ENCODE measurements at places on chromosomes 2 and 18.

DNA sequence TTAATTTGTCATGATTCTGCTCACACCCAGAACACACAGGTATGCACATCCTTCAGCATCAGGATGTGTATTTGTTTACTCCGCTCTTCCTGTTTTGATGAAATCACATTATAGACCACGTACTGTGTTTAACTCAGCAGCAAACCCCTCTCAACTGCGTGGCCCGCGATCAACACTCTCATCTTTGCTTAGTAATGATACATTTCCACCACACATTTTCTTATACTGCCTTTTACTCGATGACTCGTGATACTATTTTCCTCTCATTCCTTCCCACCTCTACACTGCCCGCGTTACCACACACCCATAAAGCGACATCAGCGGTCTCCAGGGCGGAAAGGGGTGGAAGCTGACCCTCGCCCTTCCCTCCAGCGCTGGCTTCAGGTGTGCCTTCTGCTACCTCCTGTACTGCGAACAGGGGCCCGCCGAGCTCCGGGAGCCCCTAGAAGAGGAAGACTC, 1.3 kb downstream of the NETO1 start:
- no peak for DNase-seq

DNA sequence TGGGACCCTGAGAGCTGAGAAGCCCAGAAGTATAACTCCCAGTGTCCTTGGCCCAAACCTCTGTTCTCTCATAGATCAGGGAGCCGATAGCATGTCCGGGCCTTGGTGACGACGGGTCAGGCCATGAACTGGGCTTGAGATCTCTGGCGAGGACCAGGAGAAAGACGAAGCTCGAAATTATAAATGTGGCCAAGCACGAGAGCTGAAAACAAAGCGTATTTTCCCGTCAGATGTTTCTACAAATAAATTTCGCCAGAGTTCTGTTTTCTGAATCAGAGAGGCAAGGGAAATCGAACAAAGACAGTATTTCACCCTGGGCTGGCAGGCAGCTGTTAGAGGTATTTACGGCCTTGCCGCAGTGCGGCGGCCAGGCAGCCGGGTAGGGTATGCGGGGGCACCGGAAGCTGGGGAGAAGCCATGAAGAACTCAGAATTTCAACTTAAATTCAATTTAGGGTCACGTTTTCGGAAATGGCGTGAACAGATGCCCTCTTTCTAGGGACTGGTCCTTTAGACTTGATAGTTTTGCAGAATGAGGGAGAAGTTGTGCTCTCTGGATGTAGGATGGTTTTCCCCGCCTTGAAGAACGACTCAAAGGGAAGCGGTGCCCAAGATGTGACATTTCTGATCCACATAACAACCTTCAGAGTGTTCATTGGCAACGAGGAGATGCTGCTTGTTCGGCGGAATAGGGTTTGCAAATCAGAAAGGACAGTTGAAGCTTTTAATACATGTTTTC, 9.6 kb downstream of the HOXD8 start:
- no peak for DNase-seq

DNA sequence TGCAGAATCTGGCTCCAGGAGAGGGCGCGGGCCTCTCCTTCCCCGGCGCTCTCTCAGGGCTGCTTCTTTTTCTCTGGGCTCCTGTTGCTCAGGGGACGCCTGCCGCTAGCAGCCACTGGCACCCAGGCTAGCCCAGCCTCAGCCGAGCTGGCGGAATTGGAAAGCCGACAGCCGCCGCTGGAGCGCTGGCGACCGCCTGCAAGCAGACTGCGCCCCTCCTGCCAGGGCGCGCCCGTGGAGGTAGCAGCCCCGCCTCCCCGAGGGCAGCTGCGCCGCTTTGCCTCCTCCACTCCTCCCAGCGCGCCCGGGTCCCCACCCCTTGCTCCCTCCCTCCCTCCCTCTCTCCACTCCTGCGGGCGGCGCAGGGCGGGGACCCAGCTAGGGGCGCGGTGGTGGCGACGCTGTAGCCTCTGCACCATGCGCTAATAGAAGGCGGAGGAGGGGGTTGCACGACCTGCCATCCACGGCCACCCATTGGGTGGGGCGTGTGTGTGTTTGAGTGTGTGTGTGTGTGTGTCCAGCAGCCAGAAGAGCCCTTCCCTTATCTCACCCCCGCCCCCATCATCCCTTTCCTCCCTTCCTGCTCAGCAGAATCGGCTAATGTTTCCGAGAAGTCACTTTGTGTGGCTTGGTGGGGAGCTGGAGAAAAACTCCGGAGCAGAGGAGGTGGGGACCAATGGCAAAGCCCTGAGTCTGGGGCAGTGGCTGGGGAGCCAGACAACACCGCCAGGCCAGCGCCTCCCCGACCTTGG, at the start of gene SCN9A:
Gene SCN9A, minus strand, starts transcription at position 209 of the 752 bp plus-strand sequence. CDS start 64,188 bp downstream, outside the sequence.
- DNase-seq, result no peak

DNA sequence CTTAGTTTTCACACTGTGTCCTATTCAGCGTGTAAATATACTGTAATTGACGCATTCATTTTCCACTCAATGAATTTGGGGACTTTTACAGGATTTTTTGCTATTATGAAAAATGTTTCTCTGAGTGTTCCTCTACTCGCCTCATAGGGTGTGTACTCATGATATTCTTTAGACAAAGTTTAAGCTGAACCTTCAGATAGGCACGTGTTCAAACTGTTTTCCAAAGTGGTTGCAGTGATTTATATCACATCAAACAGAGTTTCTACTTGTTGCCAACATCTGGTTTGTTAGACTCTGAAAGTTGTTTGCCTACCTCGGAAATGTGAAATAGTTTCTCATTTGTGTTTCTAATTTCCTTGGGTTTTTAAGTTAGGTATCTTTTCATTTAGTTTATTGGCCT, 46.4 kb upstream of the IL1R1 start:
- DNase-seq, result no peak

GRCh38 chr18:61198486-61198885, 134.7 kb upstream of the CDH20 start:
- no peak for DNase-seq

DNA sequence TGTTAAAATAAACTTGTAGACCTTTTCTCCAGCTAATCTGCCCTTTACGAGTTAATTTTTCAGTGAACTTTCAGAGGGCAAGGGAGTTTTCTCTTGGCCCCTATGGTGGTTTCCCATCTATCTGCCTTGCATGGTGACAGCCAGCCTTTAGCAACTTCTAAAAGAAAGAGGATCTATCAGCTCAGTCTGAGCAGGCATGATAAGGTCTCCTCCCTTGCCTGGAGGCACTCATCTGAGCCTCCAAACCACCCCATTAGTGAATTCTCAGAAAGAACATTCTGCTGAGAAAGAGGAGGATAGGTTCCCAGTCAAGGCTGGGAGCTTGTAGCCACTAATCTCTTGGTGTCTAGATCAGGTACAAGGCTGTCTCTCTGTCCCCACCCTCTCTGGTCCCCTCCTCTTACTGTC, 10.7 kb upstream of the GYPC start:
- DNase-seq, result no peak

- no peak for DNase-seq
These were observed 364.8 kb upstream of the GALNT5 start for GRCh38 chr2:156892467-156893281.
